ENCODE measurements at places on chromosomes 11 and 22.
A peak's percentile ranks its signal among the peaks of the same experiment; 100 is the strongest.

GRCh38 chr11:23755076-23755475 is 741.8 kb upstream of the LUZP2 start:
- DNase-seq: no peak

- no peak for DNase-seq
Measured at GRCh38 chr11:126544108-126545056, 188.9 kb downstream of the ST3GAL4 start.

GRCh38 chr11:58330861-58331260 is 28.0 kb downstream of the OR5B17 start:
- DNase-seq: no peak

GRCh38 chr11:66568124-66568916 is at the start of gene CTSF:
Gene CTSF (minus strand): TSS chr11:66568606. CDS start chr11:66568486, 120 bp downstream.
- DNase-seq: peak; percentile 62

- DNase-seq: no peak
Measured at GRCh38 chr11:44634401-44635281, 69.2 kb downstream of the CD82 start.

DNA sequence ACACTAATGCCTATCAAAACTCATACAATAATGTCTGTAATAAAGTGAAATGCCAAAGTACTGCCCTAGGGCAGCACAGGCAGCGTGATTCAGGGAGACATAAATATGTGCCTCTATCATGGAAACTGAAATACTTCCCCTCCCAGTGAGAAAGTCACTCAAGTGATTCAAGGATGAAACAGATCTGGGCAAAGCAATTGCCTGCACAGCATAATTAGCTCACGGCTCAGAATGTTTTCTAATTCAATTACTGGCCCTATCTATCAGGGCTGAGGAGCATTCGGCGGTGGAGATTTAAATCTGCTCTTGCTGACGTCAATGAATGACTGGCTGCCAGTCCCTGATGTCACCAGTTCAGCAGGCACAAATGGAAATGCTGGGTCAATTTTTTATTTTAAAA is 27.7 kb upstream of the PPP2R1B start:
- DNase-seq: no peak

DNA sequence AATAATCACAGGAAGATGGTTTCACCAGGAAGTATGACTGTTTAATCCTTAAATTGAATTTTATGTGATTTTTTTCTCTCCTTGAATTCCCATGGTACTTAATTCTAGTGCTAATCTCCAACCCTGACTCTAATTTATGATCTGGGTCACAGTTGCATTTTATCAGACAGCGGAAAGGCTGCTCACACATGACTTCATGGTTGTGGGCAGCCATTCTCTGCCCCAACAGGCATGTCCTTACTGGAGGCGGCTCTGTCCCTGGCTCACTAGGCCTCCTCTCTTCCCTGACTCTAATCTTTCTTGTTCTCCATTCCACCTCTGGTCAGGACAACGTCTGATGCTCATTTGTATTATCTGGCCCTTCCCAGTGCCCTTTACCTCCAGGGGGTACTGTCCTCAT is 184.4 kb downstream of the CHST1 start:
- DNase-seq: no peak

DNA sequence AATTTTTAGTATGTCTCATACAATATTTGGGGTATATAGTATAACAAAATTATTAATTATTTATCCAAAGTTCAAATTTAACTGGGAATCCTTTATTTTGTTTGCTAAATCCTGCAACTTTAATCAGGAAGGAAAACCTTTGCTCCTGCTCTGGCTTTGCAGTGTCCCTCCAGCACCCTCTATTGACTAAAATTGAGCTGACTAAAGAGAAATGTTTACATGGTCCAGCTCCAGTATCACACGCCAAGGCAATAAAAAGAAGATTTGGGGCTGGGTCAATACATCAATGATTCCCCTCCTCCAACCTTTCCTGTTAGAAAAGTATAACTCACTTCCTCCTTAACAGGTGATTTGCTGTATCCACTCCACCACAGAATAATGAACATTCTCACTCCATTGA is 153.0 kb upstream of the LRRC4C start:
- DNase-seq: no peak

DNA sequence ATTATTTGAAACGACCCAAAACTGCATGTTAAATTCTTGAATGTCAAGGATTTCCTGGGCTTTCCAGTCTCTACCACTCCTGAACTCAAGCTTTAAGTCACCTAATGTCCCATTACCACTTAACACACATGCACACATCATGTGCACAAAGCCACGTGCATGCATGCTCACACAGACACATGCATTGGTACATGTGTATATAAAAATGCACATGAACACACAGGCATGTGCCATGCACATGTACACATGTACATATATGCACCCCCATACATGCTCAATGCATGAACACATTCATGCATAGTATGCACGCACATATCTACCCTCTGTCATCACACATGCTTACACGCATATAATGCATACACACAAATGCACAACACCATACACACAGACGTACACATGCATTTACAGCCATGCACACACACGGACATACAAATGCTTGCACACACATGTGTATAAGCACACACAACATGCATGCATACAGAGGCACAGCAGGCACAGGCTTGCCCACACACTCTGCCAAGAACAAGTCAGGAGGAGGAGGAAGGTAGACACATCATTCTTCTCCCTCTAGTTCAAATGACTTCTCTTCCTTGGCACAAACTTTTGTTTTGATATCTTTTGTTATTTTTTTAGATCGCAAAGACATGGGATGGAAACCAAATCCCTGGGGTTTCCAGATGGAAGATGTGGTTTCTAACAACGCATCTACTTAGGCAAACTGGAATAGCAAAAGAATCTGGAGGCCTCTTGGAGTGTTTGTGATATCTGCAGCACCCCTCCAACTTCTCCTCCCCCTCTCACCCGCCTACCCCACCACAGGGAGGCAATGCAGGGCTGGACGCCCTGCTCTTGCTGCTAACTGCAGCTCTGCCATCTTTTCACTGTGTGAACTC is 24.6 kb downstream of the RASD2 start:
- DNase-seq: no peak

DNA sequence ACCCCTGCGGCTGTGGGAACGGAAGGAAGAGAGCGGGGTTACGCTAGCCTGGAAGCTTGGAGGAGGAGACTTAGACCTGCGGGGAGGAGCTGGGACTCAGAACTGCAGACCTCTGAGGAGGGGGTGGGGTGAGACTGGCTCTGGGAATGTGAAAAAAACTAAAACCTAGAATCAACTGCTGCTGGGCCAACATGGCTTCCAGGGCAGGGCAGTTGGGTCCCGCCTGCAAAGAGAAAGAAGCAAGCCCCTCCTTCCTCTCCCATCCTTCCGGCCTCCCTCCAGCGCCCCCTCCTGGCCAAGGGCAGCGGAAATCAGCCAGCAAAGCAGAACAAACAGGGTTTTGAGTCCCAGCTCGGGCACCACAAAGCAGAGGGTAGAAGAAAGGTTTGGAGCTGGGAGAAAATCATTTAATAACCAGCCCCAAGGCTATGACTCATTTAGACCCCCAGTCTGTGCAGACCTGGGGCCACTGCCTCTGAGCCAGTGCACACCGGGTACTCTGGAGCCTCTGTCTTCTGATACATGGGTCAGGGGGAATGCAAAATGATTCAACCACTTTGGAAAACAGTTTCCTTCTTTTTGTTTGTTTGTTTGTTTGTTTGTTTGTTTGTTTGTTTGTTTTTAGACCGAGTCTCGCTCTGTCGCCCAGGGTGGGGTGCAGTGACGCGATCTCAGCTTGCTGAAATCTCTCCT is 7.3 kb upstream of the NCF4 start:
- DNase-seq: peak; percentile 81

GRCh38 chr22:46841522-46841921 is 79.1 kb downstream of the TBC1D22A start:
- DNase-seq: no peak

- DNase-seq: no peak
Measured at GRCh38 chr22:17782621-17783020, 8.4 kb upstream of the BID start.

GRCh38 chr11:33696931-33697638 is 3.5 kb downstream of the C11orf91 start:
- no peak for DNase-seq

GRCh38 chr11:118610773-118611432 is 3.5 kb downstream of the PHLDB1 start:
- peak; percentile 76 for DNase-seq

- no peak for DNase-seq
Measured at GRCh38 chr11:94832604-94833235, 64.6 kb downstream of the AMOTL1 start.
